ENCODE measurements at places on chromosomes 11 and 22.

GRCh38 chr22:27850000-27850521 lies 48.5 kb upstream of the MN1 start:
- no peak for DNase-seq

DNA sequence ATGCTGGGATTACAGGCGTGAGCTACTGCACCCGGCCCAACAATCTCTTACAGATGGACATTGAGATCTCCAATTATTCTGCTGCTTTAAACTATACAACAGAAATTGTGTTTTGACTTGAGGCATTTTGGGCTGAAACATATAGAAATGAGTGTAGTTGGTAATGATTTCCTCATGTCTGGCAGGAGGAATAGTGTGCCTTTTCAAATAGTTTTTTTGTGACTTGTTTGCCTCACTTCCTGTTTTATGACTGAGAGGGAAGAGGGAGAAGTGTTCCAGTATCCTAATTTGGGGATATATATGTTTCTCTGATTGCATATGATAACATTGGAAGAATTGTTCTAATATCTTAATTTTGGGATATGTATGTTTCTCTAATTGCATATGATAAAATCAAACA lies 40.2 kb downstream of the EP300 start:
- DNase-seq = no peak

GRCh38 chr11:73931039-73931645 lies 19.7 kb upstream of the DNAJB13 start:
- DNase-seq = peak; percentile 48

DNA sequence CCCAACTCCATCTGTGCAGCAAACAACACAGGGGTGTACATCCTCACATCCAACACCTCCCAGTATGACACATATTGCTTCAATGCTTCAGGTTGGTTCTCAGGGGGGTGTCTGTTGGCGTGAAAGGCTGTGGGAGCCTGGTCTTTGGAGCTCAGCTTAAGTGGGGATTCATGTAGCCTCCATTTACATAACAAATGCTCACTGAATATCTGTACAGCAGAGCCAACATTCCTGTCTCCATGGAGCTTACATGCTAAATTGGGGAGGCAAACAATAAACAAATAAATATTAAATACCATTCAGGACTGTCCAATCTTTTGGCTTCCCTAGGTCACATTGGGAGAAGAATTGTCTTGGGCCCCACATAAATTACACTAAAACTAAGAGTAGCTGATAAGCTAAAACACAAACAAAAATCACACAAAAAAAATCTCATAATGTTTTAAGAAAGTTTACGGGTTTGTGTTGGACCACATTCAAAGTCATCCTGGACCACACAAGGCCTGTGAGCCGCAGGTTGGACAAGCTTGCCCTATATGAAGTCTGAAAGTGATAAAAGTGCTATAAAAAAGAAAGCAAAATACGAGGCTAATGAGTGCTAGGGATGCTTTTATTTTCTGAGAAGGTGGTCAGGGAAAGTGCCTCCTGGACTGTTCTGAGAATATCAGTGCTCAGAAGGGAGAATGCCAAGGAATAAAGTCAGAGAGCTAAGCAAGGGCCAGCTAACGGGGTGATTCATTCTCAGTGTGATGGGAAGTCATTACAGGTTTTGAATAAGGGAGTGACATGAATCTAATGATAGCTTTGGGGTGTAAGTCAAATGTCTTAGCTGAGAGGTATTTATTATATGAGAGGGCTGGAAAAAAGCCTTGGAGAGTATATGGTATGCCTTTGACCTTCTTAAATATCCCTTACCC lies 41.6 kb downstream of the CD44 start:
- DNase-seq = no peak

DNA sequence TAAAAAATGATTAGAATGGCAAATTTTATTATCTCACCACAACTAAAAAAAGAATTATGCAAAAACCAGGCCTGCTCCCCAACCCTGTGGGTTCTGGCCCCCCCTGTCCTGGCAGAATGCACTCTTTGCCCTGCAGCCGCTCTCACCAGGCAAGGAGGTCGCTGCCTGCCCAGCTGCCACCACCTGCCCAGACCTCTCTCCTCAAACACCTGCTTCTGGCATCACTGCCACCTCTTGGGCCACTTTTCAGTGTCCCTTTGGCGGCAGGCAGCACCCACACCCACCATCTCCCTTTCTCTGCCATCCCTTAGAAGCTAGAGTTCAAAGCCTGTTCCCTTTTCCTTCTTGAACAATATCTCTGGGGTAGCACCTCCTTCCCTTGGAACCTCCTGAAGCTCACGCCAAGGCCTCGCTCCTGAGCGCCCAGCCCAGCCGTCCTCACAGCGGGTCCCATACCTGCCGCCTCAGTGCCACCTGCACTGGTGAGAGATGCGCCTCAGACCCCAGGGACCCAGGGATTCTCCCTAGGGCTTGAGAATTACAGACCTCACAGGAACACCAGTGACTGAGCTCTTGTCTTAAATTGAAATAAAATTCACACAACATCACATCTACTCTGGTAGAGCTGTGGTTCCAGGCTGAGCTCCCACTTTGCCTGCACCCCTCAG lies 44.6 kb downstream of the SGSM3 start:
- no peak for DNase-seq

DNA sequence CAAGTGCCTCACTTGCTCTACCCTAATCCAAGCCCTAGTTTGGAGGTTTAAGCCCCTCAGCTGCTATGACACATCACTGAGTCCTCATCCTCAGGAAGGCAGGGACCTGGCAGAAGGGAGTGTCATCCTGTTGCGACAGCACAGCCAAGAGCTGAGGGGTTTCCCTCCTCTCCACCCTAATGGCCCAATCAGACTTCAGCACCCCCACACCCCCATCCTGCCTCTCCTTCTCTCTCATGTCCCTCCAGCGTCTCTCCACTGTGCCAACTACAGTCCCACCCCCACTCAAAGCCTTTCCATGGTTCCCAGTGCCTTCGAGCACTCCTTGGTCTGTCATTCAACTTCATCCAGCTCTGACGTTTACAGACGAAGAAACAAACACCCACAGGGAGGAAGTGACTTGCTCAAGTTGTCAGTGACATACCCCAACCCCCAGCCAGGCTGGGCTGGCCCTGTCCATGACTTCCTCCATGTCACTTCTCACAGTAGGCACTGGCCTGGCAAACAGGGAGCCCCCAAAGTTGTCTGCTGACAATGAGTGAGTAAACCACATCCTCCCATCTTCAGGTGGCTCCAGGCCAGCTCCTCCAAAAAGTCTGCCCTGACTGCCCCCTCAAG lies 15.6 kb downstream of the ARAP1 start:
- no peak for DNase-seq

GRCh38 chr11:35902961-35903360 lies 40.9 kb upstream of the LDLRAD3 start:
- no peak for DNase-seq

DNA sequence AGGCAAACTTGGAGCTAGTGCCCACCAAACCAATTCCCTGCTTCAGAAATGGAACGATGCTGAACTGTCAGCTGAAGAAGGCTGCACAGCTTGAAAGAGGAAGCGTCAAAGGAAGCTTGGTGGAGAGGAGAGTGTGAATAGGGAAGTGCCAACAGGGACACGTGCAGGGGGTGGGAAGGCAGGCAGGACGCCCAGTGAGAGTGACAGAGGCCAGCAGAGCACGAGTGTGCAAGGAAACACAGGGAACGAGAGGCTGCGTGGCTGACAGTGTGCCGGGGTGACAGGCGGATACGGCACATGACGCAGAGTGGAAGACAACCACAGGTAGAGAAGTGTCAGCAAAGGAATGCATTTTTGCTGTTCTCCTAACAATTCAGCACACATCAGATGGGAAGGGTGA lies 196.4 kb downstream of the LARGE1 start:
- DNase-seq = no peak

GRCh38 chr11:123357353-123357989 lies 72.6 kb upstream of the GRAMD1B start:
- no peak for DNase-seq

- DNase-seq = no peak
Measured at GRCh38 chr11:34706709-34707461, 86.0 kb downstream of the EHF start.

GRCh38 chr22:29912605-29913398 lies 29.8 kb downstream of the MTMR3 start:
- peak; percentile 52 for DNase-seq

DNA sequence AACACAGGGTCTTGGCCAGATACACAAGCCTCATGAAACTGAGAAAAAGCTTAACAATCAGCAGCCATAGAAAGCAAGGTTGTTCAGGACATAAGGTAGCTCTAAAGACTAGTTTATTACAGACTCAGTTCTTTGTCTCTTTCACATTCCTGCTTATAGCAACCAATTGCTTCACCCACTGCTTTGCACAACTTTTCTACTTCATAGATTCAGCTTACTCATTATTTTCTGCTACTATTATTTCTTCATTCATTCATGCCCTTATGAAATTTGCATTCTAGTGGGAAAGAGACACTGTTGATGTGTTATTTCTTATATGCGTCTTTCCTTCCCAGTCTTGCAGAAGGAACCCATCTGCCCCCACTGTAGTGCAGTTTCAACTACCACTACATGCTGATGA lies 4.7 kb downstream of the CCDC34 start:
- no peak for DNase-seq

DNA sequence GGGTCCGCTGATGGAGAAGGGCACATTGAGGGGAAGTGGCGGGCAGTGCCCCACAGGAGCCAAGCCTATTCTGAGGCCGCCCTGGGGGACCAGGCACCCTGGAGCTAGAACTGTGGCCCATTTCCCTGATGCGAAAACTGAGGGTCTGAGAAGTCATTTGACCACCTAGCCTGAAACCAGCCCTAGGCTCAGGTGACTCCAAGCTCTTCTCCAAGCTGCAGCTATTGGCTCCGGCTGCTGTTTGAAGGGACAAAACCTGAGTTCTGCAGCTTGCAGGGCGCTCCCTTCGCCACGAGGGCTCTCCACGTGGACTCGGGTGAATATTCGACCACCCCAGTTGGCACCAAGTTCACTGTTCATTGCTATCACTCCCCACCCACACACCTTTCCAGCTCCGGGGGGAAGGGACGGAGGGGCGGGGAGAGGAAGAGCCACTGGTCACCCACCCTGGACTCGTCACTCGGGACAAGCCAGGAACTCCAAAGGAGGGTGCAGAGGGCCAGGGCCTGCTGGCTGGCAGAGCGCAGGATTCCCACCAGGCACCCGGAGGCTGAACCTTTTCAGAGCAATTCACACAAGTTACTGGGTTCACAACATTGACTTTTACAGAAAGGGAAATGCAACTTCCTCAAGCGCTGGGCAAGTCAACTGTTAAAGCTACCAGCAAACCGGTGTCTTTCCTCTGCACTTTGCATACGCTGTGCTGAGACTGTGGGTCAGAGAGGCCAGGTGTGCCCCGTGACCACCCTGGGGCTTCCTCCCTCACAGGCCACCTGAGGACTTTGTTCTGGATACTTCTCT lies 1.1 kb upstream of the RAC2 start:
- no peak for DNase-seq

DNA sequence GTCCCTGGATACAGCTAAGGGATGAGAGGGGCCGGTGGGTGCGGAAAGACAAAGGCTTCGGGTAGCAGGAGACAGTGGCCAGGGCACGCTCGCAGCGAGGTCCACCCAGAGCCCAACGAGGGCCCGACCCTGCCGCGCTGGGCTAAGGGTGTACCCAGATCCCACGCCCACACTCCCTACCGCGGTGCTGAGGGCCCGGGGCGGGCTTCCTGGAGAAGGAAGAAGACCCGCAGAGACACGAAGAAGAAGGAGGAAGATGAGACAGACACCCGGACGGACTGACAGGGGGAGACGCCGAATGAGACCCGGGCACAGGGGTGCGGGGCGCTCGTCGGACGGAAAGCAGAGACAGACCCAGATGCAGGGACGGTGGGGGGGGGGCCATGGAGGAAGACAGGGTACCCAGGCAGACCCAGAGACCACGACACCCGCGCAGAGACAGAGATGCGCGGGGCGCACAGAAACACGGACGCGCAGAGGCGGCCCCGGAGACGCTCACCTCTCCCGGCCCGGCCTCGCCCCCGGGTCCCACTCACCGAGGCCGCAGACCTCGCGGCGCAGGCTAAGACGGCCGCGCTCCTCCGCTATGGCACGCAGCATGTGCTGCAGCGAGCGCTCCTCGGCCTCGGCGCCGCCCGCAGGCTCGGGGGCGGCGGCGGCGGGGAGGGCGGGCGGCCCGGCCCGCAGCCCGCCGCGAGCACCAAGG lies 437 bp downstream of the KIAA0930 start:
- no peak for DNase-seq

DNA sequence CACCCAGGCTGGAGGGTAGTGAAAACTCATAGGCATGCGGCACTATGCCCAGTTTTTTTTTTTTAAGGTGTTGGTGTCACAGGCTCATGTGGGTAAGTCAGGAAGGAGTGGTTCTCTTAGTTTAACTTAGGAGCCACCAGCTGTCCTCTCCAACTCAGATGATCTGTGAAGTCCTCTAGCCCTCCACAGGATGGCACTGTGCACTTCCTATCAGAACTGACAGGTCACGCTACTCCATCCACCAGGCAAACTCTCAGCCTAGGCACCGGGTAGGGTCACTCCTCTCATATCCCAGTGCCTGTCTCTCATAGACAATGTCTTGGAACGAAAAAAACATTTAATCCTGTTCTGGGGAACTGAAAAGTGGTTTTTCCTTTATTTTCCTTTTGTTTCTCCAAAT lies 16.5 kb downstream of the NAP1L4 start:
- DNase-seq = no peak

DNA sequence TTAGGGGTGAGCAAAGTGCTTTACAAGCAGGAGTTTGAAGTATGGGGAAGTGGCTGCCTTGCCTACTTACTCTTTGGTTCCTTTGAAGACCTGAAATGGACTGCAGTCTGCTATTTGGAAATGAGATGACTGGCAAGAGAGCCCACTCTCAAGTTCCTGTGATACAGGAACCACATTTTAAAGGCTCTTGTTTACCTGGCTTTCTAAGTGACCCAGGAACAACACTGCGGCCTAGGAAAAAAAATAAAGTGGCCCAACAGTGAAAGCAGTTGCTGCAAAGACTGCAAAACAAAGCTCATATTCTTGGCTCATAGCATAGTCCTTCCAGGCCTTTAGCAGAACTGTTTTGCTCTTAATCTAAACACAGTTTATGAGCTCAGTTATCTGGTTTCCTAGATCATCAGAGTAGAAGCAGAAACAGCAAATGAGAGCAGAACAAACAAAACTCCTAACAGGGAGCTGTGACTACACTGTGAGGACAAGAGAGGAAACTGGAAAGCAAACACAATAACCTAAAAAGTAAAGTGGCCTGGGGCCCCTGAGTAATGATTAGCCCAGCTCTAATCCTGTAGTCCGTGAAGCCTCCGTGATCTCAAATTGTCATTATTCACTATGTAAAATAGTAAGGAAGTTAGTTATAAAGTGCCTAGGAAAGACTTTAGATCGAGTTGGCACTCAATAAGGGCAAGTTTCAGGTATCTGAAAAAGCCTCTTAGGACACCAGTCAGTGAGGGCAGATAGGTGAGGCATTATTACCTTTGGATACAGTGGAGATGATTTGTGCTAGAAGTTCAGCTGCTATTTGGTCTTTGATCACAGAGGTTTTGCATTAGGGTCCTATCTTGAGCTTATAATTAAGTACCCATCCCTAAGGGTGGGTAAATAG lies 11.5 kb downstream of the CCDC117 start:
- DNase-seq = no peak

All from kidney epithelial cell (primary cell).